HCT116 (cell line): ENCODE measurements at places on chromosomes 6 and 20. TPM values are rescaled to one million over a fixed set of nuclear protein-coding genes. Genes with fewer than 3 reads are reported as not detected.

- peaks cover 51% of the 10 kb centered on the region for H3K27me3 ChIP-seq
- no peak overlapping the region for H3K27ac ChIP-seq
- H3K4me3 ChIP-seq: no peak overlapping the region
Measured at GRCh38 chr20:22916021-22916842, 118.9 kb upstream of the SSTR4 start.

HLA-DMB gene
- total RNA-seq: 3.3 TPM

DNA sequence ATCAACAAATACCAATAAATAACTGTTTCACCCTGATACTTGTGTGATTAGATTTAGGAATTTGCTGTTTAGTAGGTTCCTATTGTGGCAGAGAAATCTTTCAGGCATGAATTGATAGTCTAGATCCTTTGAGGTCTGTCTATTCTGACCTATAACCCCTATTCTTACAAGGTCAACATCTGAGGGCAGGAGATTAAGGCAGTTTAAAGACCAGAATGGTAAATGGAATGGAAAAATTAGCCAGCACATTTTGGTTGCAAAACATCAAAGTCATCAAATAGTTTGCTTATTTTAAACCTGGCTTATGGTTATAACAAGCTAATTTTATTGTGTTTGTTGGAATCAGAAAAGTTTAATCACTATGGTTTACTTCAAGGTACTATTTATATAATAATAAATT lies 78.4 kb downstream of the LIN28B start:
- no peak overlapping the region for H3K27ac ChIP-seq
- H3K27me3 ChIP-seq: no peaks in the 10 kb centered on the region
- no peak for DNase-seq
- H3K36me3 ChIP-seq: no peaks in the 10 kb centered on the region
- H3K4me3 ChIP-seq: no peak overlapping the region

- H3K36me3 ChIP-seq: no peaks in the 10 kb centered on the region
- no peak overlapping the region for H3K4me3 ChIP-seq
- H3K27me3 ChIP-seq: no peaks in the 10 kb centered on the region
- DNase-seq: no peak
Measured at GRCh38 chr20:53918949-53919361, 151.4 kb downstream of the BCAS1 start.

BPIFB2 gene
- 0.15 TPM for total RNA-seq

ARMC12 gene
- 0.79 TPM for total RNA-seq
